ENCODE measurements at places on chromosomes 16 and 17.

DNA sequence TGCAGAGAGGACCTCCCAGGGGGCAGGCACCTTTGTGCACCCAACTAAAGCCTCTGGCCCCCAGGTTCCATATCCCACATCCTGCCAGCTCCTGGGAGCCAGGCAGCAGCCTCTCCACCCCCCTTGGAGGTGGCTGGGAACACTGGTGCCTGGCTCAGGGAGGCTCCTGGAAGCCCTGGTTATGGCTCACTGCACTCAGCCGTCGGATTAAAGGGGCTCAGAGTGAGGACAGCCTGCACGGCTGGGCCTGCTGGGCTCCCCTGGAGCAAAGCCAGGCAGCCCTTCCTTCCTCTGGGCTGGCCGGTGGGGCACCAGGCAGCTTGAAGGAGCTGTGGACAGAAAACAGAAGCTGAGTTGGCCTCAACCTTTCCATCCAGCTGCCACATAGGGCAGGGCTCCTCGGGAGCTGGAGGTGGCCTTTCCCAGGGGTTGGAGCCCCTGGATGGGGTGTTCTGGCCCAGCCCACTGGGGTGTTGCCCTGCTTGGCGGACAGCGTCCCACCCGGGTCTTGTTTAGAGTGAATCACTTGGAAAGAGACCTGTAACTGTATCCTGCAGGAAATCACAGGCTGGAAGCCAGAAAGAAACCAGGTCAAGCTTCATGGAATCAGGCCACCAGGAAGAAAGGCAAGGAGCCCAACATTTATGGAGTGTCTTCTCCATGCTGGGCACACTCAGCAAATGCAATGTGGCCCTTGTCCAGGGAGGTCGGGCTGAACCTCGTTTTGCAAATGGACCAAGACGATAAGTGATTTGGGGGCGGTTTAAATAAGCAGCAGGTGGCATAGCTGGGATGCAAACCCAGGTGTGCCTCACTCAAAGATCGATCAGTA is 253.3 kb downstream of the SOX9 start:
- no peak for DNase-seq

- no peak for DNase-seq
Observed at GRCh38 chr17:42806249-42806648, 7.6 kb downstream of the CNTD1 start.

- DNase-seq: peak; percentile 20
Observed at GRCh38 chr17:58527306-58527705, 12.9 kb upstream of the MTMR4 start.

GRCh38 chr17:69602972-69603371 is 188.5 kb downstream of the MAP2K6 start:
- no peak for DNase-seq

- no peak for DNase-seq
Observed at GRCh38 chr17:58279736-58280479, 827 bp downstream of the MPO start.

DNA sequence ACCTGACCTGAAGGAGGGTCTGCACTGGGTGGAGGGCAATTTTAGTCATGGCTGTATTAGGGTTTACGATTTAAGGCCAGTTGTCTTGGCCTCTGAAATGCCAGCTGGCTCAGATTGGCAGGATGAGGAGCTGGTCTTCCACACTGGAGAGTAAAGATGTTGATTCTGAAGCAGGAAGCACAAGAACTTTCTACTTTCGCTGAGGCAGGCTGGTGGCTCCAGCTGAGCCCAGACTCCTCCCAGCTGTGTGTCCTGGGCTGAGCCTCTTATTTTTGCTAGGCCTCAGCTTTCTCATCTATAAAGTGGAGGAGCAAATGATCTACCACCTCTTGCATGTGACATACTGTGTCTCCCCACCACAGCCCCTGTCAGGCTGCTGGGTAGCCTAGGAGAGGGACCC is 74.4 kb downstream of the MRM1 start:
- DNase-seq: peak; percentile 32

- DNase-seq: no peak
Observed at GRCh38 chr16:30401768-30402425, 5.5 kb upstream of the ZNF771 start.

DNA sequence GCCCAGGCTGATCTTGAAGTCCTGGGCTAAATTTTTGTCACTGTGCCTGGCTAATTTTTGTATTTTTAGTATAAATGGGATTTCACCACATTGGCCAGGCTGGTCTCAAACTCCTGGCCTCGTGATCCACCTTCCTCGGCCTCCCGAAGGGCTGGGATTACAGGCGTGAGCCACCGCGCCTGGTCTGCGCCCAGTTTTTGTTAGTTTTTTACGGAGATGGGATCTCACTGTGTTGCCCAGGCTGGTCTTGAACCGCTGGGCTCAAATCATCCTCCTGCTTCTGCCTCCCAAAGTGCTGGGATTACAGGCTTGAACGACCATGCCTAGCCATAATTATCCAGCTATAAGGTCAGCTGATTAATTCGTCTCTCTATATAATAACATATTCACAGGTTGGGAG is 2.7 kb upstream of the CEMP1 start:
- no peak for DNase-seq

GRCh38 chr17:80591788-80592187 is 47.1 kb downstream of the RPTOR start:
- no peak for DNase-seq

DNA sequence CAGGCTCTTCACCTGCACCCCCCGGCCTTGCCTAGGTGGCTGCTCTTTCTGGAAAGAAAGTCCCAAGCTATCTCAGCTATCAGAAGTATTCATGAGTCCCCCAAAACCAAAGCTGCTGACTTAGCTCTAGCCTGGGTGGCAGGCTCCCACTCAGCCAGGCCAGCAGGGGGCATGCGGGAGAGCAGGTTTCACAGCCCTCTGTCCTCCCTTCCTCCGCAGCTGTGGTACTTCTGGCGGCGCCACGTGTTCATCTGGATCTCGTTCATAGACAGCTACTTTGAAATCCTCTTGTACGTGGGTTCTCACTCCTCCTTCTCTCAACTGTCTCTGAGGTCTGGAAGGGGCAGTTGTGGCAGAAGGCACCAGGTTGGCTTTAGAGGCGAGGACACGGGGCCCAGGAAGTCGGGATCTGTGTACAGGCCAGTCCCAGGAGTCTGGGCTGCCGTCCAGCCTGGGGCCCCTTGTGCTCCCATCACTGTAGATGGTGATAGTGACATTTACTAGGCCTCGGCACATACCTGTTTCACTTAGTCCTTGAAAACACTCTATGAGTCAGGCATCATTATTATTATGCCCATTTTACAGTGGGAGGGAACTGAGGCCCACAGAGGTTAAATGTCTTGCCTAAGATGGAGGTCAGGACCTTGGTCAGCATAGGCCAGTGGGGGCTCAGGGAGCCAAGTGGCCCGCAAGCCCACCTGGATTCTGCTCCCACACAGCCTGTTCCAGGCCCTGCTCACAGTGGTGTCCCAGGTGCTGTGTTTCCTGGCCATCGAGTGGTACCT is 12.9 kb downstream of the TRPV2 start:
- DNase-seq: no peak

DNA sequence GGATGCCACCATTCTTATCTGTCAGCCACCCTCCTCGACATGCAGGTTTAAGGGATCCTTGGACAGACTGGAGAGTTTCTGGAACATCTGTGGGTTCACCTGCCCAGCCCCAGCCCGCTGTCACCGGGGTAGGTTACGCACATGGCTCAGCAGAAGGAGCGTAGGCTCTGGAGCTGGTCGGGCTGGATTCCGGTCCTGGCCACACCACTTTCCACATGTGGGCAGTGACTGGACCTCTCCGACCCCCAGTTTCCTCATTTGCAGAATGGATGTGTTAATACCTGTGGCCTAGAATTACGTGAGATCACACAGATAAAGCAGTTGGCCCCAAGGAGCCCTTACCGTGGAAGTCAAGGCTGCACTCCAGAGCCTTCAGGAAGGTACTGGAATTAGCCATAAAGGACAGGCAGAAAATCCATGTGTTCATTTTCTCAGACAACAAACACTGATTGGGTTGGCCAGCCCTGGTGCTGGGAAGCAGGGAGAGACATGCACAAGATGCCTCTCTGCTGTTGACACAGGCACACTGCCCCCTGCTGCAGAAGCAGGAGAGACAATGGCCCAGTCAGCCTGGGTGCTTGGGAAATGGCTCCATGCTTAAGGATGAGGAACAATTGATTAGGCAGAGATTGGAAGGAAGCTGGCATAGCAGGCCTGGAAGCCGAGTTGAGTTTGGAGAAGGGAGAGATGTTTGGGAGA is 58.8 kb downstream of the SF3B3 start:
- peak; percentile 40 for DNase-seq

GRCh38 chr17:72782985-72783701 is 309.3 kb downstream of the SLC39A11 start:
- DNase-seq: no peak

DNA sequence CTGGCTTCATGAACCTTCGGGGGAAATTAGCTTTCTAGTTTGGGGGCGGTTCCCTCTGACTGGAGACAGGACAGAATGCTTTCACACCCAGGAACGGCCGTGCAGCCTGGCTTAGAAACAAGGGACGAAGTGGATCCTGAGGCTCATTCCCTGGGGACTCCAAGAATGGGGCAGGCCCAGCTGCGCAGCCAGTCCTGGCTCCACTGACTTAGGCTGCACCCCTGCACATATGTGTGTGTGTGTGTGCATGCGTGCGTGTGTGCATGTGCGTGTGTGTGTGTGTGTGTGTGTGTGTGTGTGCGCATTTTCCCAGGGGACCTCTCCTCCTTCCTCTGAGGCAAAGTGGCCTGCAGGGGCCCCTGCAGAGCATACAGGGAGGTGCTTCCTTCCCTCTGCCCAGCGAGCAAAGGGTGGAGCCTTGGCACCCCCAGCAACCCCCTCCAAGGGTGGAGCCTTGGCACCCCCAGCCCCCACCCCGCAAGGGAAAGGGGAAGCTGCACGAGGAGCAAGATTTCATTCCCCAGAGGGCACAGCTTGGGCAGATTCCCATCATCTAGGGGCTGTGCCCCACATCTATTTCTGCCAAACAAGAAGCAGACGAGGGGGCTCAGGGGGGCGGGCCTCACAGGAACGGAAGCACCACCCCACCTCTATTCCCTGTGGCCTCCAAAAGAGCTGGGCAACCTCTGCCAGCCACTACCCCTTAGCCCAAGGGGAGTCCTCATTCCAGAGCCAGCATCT is 97.6 kb upstream of the CBX4 start:
- DNase-seq: peak; percentile 29

DNA sequence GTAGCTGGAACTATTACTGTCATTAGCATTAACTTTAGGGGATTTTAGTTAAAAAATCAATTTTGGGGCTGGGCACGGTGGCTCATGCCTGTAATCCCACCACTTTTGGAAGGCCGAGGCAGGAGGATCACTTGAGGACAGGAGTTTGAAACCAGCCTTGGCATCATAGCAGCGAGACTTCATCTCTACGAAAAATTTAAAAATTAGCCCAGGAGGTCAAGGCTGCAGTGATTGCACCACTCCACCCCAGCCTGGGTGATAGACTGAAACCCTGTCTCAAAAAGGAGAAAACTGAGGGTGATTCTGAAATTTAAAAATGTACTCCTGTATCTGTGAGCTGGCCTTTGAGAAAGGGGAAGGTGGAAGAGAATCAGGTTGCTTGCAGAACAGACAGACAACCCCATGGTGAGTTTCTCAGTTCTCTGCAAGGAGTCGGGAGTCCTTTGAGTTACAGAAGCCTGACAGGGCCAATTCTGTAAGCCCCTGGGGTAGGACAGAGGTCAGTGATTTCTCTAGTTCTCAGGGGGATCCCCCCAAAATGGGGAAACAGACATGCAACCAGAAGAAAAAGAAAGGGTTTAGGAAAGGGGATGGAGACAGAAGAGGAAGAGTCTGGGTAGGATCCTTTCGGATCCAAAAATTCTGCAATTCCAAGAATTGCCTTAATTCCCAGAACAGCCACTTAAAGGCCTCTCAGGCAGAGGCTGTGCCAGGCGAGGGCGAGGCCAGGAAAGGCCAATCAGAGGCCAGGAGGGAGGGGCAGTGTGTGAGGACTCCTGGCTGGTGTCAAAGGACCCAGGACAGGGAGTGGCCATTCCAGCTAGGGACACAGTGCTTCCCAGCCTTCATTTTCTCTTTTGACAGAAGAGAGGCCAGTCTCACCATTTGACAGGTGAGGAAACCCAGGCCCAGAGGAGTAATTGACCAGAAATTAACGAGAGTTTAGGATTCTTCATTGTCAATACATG is 6.7 kb downstream of the NUPR1 start:
- DNase-seq: peak; percentile 42

DNA sequence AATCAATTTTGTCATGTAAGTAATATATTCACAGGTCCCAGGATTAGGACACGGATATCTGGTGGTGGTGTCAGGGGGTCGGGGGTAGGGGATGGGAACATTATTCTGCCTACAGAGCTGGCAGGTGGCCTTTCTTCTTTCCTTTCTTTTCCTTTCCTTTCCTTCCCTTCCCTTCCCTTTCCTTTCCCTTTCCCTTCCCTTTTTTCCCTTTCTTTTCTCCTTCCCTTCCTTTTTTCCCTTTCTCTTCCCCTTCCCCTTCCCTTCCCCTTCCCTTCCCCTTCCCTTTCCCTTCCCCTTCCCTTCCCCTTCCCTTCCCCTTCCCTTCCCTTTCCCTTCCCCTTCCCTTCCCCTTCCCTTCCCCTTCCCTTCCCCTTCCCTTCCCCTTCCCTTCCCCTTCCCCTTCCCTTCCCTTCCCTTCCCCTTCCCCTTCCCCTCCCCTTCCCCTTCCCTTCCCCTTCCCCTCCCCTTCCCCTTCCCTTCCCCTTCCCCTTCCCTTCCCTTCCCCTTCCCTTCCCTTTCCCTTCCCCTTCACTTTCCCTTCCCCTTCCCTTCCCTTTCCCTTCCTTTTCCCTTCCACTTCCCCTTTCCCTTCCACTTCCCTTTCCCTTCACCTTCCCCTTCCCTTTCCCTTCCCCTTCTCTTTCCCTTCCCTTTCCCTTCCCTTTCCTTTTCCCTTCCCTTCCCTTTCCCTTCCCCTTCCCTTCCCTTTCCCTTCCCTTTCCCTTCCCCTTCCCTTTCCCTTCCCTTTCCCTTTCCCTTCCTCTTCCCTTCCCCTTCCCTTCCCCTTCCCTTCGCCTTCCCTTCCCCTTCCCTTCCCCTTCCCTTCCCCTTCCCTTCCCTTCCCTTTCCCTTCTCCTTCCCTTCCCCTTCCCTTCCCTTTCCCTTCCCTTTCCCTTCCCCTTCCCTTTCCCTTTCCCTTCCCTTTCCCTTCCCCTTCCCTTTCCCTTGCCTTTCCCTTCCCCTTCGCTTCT is 145.9 kb downstream of the PRKCB start:
- no peak for DNase-seq

- DNase-seq: no peak
Observed at GRCh38 chr16:88487920-88488851, 35.1 kb downstream of the ZFPM1 start.

- DNase-seq: no peak
Observed at GRCh38 chr16:85819771-85820170, 20.3 kb downstream of the COX4I1 start.

- no peak for DNase-seq
Observed at GRCh38 chr17:1217089-1217385, 37.3 kb upstream of the ABR start.

DNA sequence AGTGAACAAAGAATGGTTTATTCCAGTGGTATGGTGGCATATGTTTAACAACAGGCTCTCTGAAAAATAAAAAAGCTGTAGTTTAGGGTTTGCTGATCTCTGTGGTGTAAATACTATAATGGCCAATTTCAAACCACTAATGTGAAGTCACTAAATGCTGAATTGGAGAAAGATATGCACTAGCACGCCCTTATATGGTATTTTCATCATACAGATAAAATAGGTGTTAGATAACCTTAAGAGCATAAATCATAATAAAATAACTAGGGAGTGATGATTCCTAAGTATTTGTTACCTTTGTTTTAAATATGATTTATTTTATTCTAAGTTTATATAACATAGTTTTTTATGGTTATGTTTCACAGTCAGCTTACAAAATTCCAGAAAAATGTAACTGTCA is 17.2 kb downstream of the NLK start:
- no peak for DNase-seq

GRCh38 chr16:67961551-67961957 is 6.9 kb downstream of the SLC12A4 start:
- no peak for DNase-seq

All from GM12865 (cell line).